NCI-H510A (cell line): ENCODE measurements at places on chromosomes 6 and 20.

GRCh38 chr6:36946526-36946925 is 8.0 kb upstream of the PI16 start:
- DNase-seq = no peak

- no peak for DNase-seq
These were observed 69.3 kb downstream of the ABHD12 start for GRCh38 chr20:25321262-25321831.

DNA sequence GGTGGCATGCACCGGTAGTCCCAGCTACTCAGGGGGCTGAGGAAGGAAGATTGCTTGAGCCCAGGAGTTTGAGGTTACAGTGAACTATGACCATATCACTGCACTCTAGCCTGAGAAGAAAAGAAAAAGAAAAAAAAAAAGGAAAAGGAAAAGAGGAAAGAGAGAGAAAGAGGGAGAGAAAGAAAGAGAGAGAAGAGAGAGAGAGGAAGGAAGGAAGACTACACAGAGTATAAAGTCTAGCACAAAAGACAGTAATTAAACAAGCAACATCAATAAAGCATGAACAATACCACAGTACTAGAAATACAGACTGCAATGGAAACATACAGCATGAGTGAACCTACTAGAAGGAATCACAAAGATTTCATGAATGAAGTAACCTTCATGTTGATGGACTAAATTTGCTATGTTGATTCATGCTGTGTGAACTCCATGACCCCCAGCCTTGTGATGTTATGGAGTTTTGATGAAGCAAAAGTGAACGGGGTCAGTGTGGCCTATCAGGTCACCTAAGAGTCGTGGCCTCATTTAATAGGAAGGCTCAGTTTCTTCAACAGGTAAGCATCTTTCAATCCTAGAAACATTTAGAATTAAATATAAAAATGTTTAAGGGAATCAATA is 57.6 kb downstream of the NUDT3 start:
- DNase-seq = no peak

- DNase-seq = no peak
These were observed 122.4 kb downstream of the MRPL14 start for GRCh38 chr6:44004625-44005506.
